LNCaP clone FGC (cell line): ENCODE measurements at places on chromosomes 4 and X.

DNA sequence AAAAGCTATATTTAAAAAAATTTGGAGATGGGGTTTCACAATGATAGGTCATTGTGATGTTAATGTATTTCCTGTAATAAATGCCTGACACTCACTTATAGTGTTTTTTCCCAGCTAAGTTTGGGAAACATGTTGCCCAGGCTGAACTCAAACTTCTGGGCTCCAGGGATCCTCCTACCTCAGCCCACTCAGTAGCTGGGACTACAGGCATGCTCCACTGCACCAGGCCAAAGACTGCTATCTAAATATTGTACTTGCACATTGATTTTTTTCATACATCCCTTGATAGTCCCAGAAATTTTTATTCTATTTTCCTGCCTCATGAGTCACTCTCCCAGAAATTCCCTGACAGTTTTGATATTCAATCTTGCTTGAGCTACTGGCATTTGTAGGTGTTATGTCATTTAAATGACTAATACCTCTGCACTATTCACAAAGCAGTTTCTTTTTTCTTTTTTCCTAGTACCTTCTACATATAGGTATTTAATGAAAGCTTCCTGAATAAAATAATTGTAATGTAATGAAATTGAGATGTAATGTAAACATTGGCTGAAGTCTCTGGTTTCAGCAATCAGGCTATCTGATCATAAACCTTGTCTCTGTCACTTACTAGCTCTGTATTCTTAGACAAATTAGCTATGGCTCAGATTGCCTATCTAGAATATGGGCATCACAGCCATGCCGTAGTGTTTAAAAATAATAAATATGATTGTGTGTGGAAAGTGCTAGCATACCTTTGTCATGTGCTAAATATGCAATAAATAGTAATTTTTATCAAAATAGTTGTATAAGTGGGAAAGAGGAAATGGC, 1973.0 kb upstream of the AGA start:
- DNase-seq = no peak

GRCh38 chr4:105236916-105237311, 90.2 kb downstream of the TET2 start:
- peak; percentile 17 for DNase-seq

GRCh38 chr4:118175506-118175905, 141.2 kb downstream of the NDST3 start:
- DNase-seq = peak; percentile 8

DNA sequence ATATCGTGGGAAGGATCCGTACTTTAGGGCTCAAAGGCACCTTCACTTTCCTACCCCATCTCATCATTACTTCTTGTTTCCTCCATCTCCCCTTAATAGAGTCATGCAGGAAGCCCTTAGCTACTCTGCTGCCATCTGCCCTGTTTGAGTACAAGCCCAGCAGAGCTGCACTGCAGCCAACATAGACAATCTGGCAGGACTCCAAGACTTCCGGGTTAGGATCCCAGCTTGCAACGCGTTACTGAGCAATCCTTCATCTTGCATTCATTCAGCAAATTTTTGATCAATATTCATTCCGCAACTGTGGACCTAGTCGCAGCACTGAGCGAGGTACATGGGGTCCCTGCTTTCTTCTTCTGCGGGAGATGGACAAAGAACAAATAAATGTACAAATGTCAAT, 344.9 kb downstream of the BCOR start:
- no peak for DNase-seq

DNA sequence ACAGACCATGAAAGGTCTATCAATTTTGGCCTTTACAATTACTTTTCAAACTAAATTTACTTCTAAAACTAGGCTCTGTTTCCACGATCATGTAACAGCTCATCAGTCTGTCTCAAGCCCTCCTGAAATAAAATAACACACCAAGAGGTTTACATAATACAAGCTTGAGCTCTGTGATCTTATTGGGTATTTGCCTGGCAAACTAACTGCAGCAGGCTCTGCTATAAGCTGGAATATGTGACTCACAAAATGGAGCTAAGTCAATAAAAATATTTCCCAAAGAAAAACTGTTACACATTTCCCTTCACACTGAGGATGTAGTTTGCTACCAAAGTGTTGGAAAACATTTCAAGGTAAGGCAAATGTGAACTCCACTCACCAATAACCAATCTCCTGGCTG, 94.7 kb upstream of the GPM6B start:
- no peak for DNase-seq

GRCh38 chrX:131752493-131753198, 208.8 kb downstream of the OR13H1 start:
- no peak for DNase-seq

DNA sequence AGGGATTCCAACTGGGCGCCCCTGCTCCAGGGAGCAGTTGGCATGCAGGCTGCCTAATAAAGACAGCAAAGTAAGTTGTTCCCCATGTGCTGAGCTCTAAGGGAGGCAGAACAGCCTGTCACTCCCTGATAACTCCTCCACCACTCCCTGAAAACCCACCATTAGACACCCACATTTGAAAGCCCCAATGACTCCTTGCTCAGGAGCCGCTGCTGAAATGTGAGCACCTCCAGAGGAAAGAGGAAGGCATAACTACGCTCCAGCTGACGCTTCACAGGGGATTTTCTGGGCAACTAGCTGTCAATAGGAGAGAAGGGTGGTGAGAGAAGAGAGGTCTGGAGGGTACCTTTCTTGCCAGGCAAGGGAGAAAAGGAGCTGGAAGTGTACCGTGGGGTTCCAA, 62.5 kb downstream of the NPY1R start:
- DNase-seq = no peak

DNA sequence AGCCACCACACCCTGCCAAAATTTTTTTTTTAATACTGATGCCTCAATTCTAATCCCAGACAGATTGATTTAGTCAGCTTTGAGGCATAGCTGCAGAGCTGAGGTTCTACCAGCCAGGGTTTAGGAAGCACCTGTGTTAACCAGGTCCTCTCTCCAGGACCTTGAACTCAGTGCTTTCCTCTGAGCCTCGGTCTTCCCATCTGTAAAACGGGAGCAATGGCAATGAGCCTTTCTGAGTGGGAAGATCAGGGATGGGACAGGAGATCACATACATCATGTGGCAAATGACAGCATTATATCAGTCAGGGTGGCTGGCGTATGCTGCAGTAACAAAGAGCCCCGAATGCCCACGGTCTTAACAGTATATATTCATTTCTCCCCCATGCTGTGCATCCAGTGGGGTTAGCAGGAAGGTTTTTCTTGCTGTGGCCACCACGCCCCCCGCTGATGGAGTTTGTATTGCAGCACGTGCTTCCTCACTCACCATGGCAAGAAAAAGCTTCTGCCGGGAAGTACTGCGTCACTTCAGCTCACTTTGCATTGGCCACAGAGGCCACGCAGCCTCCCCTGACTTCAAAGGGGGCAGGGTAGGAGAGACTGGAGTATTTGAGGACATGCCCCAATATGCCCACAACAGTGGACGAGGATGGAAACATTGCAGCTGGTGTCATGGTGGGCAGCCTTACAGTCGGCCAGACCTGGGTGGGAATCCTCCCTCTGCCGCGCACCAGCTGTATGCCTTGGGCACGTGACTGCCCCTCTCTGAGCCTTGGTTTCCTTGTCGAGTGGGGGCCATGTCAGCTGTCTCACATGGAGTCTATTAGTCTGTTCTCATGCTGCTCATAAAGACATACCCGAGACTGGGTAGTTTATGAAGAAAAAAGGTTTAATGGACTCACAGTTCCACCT, 24.1 kb upstream of the MRFAP1 start:
- DNase-seq = no peak

DNA sequence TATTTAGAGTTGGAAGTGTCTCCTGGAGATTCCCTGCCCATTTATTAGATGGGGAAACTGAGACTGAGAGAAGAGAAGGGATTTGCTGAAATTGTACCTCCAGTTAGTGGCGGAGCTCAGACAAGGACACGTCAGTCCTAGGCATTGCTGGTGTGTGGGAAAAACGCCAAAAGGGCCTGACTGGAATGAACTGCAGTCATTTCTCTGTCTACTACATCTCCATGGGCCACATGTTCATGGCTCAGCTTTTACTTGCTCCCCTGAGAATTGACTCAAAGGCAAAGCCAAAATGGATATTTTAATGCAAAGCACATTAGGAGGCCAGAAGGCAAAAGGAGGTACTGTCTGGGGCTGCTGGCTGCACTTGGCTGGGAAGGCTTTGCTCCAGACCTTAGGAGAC, 3.9 kb downstream of the TFDP3 start:
- no peak for DNase-seq

DNA sequence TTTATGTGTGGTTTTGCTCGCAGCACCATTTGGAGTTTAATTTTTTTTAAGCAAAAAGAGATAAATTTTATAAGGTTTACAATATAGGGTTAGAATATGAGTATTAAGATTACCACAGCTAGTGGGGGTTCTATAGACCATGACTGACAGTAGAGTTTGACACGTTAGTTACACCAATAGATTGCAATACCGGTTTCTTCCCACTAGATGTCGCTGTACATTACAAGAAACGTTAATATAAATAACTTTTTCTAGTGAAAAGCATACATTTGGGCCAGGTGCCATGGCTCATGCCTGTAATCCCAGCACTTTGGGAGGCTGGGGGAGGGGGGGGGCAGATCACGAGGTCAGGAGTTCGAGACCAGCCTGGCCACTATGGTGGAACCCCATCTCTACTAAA, 433.6 kb downstream of the MAGEB5 start:
- no peak for DNase-seq

DNA sequence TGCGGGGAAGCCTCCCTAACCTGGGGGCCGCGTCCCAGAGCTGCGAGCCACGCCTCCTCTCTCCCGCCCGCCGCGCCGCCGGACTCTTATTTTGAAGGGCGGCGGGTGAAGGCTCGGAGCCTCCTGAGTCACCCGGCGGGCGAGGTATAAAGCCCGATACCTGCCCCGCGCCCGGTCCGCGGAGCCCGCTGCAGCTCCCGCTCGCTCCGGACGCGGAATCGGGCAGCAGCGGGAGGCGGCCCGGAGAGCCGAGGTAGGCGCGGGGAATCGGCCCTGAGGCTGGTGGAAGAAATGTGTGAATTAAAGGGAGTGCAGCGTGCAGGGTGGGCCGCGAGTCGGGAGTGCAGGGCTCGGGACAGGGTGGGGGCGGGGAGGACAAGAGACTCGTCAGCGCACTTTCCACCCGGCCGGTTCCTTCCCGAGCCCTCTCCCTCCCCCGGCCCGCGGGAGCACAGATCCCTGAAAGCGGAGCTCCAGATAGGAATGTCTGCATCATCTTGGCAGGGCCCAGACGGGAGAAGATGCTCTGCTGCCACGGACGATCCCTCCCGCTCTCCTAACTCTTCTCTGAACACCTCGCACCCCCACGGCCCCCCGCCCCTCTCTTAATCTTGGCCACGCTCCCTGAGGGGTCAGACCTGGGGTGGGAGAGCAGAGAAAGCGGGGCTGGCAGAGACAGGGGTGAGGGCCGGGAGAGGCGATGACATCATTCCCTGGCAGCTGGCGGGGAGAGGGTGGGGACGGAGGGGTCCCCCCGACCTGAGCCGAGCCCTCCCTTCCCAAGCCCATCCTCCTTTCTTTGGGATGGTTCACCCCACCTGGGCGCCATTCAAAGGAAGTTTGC, 177.9 kb downstream of the CBR4 start:
- no peak for DNase-seq

- no peak for DNase-seq
Observed at GRCh38 chr4:119489305-119489704, 139.3 kb downstream of the PDE5A start.

DNA sequence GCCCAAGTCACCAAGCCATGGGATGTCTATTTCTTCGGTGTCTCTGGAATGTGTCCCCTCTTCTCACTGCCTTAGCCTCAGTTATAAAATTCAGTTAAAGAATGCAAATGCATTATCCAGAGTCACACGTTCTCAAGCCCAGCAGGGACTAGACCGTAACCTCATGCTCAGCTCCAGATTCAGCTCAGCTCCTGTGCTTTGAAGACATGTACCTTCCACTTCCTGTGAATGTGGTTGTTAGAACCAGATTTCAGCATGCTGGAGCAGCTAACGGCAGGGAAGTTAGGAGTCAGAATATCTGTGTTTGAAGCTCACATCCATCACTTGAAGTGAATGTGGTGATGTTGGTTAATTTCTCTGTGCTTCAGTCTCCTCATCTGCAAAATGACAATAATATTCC, 26.7 kb downstream of the GEMIN8 start:
- DNase-seq = no peak

DNA sequence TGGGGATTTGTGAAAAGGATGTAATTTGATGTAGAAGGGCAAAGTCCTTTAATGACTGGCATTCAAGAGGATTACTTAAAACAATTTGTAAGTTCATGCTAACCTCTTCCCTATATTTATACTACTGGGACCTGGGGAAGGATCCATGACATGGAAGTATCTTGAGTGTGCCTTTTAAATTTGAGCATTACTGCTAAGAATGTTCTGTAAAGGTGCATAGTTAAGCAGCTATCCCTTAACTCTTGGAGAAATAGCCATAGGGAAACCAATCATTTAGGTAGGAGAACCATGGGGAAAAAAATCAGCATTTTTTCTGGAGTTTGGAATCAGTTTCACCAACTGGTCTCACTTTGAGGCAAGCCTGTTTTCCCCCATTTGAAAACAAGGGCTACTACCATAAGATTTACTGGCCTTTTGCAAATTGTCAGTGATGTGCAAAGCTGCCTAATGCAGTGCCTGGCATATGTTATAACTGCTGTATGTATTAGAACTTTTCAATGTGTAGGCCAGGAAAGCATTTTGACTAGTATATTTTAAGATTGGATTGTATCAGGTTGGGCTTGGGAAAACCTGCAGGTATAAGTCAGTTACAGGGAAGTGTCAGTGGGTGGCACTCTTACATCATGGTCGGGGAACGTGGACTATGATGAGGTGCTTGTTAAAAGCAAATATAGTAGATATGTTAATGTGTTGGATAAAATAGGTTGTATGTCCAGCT, 72.1 kb downstream of the PRSS12 start:
- DNase-seq = peak; percentile 79

DNA sequence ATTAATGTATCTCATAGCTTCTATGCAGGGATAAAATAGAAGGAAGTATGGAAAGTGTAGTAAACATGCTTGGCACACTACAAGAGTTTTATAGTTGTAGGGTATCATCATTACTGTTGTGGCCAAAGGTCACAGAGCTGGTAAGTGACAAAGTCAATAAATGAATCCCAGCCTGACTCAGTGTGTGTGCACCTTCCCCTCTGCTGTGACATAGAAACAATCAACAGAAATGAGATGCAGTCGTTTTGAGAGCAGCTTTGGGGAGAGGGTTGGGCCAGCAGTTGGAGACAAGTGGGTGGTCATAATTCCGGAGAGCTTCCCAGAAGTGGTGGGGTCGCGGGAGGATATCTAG, 82.4 kb upstream of the RBPJ start:
- DNase-seq = no peak

DNA sequence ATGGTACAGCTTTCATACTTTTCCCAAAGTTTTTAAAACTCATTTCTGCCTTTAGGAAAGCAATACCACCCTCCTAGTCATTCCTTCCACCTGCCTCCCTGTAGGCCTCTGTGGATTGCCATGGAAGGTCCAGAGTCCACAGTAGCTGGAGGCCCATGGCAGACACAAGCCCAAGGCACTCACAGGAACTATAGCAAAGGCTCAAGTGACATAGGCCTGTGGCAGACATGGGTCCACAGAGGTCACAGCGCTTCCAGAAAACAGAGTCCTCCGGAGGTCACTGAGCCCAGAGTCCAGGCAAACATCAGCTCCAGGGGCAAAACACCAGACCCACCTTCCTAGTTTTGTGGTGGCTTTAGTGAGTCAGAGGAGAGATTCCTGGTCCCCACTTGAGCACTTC, 147.6 kb upstream of the ATP6AP2 start:
- no peak for DNase-seq
